ENCODE measurements at places on chromosomes 1 and 21. TPM values are rescaled to one million over a fixed set of nuclear protein-coding genes. Genes with fewer than 3 reads are reported as not detected.

DNA sequence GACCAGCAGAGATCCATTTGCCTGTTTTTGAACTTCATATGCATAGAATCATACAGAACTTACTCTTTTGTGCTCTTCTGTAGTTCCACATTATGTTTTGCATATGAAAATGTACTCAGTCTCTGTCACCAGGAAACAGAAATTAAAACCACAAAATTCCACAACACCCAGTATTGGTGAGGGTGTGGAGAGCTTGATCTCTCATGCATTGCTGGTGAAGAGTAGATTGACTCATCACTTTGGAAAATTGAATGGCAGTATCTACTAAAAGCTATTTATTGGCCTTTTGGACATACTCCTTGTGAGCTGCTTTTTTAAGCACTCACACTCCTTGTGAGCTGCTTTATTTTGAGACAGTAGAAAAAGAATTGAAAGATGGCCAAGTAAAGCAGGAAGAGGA is 43.3 kb downstream of the VTCN1 start:
- no peaks in the 10 kb centered on the region for H3K27me3 ChIP-seq
- DNase-seq: no peak
- H3K36me3 ChIP-seq: no peaks in the 10 kb centered on the region
- H3K4me1 ChIP-seq: no peaks in the 10 kb centered on the region
- H3K27ac ChIP-seq: no peak overlapping the region

- H3K27ac ChIP-seq: no peak overlapping the region
- DNase-seq: no peak
- H3K36me3 ChIP-seq: no peaks in the 10 kb centered on the region
- no peaks in the 10 kb centered on the region for H3K27me3 ChIP-seq
- H3K4me3 ChIP-seq: no peak overlapping the region
- H3K4me1 ChIP-seq: no peaks in the 10 kb centered on the region
These were observed 7.0 kb upstream of the IL23R start for GRCh38 chr1:67159233-67159632.

DNA sequence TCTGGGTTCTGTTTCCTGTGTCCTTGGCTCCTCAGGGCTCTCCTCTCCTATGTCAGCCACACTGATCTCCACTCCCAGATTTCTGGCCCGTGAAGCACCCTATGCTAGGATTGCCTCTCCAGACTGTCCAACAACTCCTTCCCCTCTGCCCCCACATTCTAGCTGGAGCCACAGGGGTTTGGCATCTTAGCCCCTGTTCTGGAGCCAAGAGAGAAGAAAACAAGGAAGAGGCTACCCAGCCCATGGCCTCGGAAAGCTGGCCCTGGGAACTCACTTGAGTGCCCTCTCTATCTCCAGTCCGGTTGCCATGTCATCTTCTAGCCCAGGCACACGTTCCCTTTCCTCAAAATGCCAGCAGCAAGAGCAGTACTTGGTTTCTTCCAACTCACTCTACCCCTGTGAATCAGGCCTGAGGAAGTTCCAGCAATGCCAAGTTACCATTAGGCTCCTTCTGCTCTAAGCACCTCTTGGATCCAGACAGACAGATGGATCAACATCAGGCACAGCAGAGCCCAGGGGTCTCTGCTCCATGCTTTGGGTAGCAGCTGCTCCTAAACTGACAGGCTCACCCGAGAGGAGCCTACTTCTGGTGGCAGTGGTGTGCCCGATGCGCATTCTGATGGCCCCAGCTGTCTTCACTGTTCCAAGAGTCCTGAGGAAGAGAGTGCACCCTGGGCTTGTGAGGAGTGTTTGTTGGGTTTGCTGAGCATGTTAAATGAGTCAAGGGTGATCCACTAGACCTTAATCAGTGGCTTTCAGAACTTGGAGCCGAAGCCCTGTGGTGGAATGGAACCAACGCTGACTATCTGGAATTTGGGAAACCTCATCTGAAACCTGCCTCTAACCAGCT is 11.6 kb upstream of the GPR61 start:
- H3K4me3 ChIP-seq: no peak overlapping the region
- no peak overlapping the region for H3K27ac ChIP-seq
- no peaks in the 10 kb centered on the region for H3K36me3 ChIP-seq
- peaks cover 35% of the 10 kb centered on the region for H3K4me1 ChIP-seq
- DNase-seq: no peak

DNA sequence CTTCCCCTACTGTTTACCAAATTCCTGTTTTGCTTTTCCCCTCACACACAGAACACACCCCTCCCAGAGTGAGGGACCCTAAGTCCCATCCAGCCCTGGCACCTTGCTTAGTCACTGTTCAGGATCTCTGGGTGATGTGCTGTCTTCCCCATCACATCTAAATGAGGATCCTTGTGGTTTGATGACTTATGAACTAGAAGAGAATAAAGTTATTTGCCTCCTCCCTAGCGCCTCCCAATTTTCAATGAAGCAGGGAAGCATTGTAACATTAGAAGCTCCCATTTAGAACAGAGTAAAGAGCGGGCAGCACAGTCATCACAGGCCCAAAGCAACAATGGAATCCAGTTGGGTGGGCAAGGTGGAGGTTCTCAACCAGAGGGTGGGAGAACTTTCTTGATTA is 27.0 kb downstream of the DISC1 start:
- no peaks in the 10 kb centered on the region for H3K4me1 ChIP-seq
- no peak overlapping the region for H3K4me3 ChIP-seq
- DNase-seq: no peak
- no peaks in the 10 kb centered on the region for H3K27me3 ChIP-seq
- H3K36me3 ChIP-seq: no peaks in the 10 kb centered on the region
- no peak overlapping the region for H3K27ac ChIP-seq

DNA sequence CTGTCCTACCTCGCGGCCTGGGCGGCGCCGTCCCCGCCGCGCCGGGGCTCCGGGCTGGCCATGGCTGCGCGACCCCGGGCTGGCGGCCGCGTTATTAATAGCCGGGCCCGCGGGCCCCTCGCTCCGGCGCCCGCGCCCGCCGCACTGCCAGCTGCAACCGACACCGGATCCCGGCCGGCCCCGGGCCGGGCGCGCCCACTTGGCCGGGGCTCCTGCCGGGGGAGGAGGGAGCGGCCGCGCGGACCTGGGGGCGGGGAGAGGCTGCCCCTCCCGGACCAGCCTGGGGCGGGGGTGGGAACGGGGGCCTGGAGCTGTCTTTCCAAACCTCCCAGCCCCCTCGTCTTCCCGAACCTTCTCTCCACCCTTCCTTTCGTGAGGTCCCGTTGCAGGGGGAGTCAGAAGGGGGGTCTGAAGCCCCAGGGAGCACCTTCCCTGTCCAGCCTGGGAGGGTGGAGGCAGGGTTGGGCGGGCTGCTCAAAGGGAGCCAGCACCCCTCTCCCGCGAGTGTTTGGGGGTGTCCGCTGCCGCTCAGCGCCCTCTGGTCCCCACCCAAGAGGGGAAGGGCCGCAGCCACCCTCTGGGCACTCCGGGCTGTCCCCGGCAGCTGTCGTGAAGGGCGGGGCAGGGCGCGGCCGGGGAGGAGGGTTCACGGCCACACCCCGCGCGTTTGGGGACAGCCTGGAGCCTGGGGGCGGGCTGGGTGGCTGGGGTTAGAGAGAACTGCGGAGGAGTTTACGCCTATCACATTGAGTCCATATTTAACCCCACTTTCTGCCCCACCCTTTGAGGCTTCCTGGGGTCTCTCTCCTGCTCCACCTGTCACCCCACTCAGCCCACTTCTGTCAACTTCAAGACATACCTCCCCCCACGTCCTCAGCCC is at the start of gene SYNC:
Gene SYNC (minus strand): TSS at position 172 of the 880 bp plus-strand sequence. CDS start 110 bp downstream, at position 62.
- peak within 1 kb of the TSS; percentile 83 for H3K4me3 ChIP-seq
- H3K27ac ChIP-seq: peak within 1 kb of the TSS; percentile 99
- peak; percentile 83 for DNase-seq

Gene MROH7
- polyA plus RNA-seq: 0.23 TPM

Gene CLCA1
- polyA plus RNA-seq: not detected

Gene FAM163A
- polyA plus RNA-seq: 0.06 TPM
